ENCODE measurements at places on chromosomes 4 and X.

DNA sequence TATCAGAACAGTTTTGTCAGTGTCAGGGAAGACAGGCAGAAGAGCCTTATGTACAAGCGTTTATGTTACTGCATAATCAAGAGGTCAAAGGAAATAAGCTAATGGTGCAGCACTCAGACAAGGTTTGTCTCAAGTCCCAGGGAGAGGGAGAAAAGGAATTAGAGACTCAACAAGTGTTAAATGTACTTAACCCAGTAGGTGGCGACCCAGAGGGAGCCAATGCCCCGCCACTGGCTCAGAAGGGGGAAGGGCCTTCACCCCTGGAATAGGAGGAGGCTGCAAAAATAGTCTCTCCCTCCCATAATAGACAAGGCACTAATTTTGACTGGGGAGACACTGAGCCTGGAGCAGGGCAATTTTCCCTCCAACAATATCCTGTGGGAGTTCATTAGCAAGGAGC lies 14.1 kb upstream of the PAPSS1 start:
- no peak for DNase-seq

GRCh38 chr4:159272273-159273140 lies 169.6 kb downstream of the RAPGEF2 start:
- DNase-seq: no peak

DNA sequence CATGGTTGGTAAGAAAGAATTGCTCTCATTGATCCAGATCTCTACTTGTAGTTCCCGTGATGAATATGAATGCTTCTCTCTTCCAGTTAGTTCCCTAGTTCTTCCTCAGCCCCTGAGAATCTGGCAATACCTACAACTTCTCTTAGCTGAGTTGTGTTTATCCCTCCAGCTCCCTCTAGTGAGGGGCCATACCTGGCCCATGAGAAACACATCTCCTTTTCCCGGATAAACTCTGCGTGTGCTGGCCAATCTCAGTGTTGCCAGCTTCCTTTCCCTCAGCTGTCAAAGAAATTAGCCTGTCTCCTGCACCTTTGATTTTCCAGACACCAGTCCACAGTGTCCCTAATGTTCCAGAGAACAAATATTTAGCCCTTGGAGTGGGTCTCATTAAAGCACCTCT lies 5.7 kb downstream of the CBLL2 start:
- DNase-seq: no peak

DNA sequence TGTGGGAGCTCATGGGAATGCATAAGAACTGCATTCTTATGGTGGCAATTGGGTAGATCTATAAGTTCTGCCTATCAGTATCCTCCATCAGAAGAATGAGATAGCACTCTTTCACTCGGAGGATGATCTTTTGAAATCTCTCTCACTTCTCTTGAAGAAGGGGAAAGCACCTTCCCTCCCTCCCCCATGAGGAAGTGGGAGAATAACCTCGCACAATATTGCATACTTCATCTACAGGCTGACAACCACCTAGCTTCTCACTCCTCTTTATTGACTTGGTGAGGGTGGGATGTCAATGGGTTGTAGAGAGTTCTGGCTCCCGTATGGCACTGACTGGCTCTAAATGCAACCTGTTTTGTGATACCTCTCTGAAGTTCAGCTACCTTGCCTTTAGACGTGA lies 146.7 kb upstream of the SPOCK3 start:
- DNase-seq: no peak

DNA sequence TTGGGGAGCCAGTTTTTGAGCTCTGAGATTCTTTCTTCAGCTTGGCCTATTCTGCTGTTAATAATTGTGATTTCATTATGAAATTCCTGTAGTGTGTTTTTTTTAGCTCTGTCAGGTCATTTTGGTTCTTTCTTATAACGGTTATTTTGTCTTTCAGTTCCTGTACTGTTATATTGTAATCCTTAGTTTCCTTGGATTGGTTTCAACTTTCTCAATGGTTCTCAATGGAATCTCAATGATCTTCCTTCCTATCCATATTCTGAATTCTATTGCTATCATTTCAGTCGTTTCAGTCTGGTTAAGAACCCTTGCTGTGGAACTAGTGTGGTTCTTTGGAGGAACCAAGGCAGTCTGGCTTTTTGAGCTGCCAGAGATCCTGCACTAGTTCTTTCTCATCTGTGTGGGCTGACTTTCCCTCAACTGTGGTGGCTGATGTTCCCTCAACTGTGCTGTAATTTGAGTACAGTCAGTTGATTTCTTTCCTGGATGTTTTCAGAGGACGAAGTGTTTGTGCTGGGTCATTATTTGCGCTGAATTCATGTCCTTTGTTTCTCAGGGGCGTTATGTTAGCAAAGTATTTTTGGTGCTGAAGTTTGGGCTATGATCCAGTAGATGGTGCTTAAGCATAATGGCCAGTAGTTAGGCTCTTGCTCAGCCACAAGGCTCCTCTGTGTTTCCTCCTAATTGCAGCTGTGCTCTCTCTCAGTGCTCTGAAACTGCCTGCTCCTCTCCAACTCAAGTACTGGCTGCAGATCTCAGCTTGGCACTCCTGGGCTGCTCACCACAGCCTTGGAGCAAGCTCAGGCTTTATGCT lies 27.5 kb downstream of the ENPEP start:
- DNase-seq: no peak

DNA sequence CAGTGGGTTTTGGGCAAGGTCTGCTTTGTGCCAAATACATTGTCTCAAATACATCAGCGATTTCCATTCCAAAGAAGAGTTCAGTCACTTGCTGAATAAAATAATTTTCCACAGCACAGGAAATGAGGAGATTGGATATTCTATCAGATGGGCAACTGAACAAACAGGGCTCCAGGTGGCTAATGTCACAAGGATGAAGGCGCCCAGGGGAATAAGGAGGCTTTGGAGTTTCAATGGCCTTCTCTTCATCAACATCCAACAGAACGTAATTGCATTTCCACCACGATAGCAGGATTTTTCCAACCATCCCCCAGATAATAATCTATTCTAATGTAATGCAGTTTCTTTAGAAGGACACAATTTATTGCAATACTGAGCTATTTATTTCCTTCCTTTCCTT lies 104.7 kb upstream of the KLHL13 start:
- DNase-seq: no peak

DNA sequence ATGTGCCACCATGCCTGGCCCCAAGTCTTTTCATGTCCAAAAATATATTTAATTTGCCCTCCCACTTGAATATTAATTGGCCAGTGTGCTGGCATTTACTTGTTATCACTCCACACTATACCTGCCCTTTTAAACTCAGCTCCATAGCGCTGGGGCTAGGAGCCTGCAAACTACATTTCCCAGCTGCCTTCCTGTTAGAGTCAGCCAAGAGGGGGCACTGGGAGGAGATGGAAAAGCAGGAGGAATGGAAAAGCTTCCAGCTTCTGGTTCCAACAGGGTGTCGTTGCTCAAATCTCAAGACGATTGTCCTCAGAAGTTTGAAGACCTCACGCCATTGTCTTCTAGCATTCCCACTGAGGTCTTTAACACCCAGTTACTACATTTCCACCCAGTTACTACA lies 315.5 kb downstream of the BCOR start:
- no peak for DNase-seq

DNA sequence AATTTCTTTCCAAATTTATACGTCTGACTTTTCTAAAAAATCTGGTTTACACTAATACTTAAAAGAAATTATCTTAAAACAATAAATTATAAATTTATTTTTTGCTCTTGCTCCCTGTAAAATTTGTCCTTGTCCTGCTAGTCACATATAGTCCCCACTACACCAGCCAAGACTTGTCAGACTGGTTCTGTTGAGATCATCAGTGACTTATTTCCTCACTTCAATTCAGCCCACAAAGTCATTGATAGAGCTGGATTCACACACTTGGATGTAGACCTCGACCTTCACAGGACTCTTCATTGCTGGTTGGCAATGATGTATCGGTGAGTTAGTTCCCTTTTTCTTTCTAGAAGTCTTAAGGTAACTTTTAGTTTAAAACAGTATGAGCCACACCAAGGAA lies at the start of gene TMPRSS11E:
Gene TMPRSS11E (plus strand): TSS at position 263 of the 400 bp plus-strand sequence. CDS start 50 bp downstream, at position 313.
- no peak for DNase-seq

DNA sequence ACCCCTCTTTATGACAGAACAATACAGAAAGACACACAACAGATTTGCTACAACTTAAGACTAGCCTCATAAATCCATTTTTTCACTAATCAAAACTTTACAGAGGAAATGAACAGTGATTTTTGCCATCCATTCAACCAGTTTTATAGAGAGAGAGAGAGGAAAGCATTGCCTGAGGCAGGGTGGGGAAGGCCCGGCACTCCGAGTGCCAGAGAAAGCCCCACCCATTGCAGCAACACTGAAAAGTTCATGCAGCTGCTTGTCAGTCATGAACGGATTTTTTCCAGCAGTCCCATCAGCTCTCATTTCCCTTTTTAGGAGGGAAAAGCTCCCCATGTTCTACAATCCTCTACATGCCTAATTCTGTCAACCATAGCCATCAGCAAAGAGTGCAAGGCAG lies 236.9 kb downstream of the CHIC1 start:
- DNase-seq: no peak

DNA sequence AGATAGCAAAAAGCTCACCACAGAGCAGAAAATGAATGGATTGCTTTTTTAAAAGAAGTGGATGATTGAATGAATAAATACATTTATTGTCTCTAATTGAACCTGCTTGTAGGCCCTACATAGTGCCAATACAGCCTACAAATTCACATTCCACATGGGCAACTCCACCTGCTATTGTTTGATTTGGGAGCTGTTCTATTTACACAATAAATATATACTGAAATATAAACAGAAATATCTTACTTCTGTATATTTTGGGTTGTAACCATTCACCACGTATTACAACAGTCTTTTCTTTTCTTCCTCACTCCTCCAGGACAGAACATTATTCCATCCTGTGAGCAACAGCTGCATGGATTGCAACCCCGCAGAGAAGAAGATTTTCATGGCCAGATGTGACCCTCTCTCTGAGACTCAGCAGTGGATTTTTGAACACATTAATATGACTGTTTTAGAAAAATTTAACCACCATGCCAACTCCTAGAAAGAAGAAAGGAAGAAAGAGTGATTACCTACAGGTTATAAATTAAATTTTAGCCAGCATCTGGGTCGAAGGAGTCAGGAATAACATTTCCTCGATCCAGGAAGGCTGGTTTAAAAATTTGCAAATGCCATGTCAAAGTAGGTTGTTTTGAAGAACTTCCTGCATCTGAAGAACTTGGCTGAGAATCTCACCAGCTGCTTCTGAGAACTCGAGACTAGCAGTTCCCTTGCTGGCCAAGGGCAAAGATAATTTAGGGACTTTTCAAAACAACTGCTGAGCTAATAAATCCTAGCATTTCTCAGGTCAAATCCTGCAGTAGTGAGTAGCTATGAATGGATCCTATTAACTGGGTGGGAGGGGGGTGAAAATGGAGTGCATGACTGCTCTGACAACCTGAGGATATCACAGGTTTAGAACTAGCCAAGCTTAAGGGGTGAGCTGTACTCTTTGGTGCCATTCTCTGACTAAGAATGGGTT lies 128.7 kb upstream of the GALNT7 start:
- peak; percentile 31 for DNase-seq

- no peak for DNase-seq
These were observed 28.0 kb downstream of the ING2 start for GRCh38 chr4:183532821-183533220.

GRCh38 chr4:91057871-91058270 lies 930.7 kb downstream of the CCSER1 start:
- no peak for DNase-seq

- no peak for DNase-seq
These were observed 122.4 kb downstream of the SLC39A8 start for GRCh38 chr4:102222838-102223409.

GRCh38 chr4:122119739-122120138 lies 32.4 kb upstream of the BLTP1 start:
- no peak for DNase-seq

GRCh38 chr4:28259951-28260350 lies 1399.3 kb downstream of the STIM2 start:
- DNase-seq: no peak

DNA sequence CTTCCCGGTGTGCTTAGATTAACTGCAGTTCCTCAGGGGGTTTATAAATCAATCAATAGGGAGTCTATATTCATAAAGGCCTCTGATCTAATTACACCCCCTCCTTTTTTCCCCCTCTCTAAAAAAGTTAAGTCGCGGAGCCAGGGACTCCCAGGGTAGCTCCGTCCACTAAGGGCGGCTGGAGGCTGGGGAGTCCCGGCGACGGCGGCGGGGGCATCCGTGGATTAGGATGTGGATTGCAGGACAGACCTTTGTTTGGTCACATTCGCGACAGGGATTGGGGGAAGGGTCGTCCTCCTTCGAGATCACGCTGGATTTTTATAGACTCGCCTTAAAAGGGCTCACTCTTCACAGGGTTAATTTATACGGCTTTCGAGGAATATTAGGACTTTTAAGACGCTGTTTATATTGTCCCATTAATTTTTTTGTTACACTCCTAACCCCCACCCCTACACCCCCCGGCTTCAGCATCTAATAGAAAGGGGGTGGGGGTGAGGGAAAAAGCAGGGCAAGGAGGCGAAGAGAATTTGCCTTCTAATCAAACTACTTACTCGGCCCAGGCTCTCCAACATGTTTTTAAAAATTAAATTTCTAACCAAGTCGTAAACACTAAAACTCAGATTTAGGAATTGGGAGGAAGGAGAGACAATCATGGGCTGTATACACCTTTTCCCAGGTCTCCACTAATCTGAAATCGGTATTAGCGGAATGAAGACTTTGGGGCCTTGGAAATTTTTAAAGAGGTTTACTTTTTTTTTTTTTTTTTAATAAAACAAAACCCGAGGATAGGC lies 8.5 kb downstream of the PITX2 start:
- DNase-seq: no peak

- no peak for DNase-seq
These were observed 464.4 kb downstream of the TRIML1 start for GRCh38 chr4:188603646-188604045.

DNA sequence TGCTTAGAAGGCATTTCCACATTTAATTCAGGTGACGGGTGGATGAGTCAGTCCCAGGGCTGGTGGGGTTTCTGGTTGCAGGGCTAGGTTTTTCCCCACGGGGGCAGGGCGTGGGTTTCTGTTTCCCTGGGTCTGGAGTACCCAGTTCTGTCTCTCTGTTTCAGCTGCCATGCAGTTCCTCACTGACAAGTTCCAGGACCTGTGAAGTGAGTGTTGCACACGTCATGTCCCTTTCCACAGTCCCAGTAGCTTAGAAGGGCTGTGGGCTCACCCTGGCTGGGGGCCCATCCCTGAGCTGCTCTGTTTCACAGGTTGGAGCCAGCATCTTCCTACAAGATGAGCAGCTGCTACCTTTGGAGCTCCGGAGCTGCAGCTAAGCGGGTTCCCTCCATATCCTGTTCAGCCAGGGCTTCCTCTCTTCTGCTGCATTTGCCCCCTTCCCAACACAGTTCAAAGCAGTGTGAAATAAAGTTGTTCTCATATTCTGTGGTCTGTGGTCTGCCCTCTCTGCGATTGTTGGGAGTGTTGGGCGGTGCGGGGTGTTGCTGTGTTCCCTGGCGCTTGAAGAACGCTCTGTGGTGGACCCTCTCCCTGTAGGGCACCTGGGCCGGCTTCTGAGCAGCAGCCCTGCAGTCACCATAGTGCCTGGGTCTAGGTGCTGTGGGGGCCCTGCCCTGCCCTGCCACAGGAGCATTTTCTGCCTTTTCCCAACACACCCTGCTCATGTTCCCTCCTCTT lies 3.9 kb downstream of the LOC101059915 start:
- no peak for DNase-seq
